Right renal pelvis (tissue), 4 donors: ENCODE measurements at places on chromosomes 16 and 17.

DNA sequence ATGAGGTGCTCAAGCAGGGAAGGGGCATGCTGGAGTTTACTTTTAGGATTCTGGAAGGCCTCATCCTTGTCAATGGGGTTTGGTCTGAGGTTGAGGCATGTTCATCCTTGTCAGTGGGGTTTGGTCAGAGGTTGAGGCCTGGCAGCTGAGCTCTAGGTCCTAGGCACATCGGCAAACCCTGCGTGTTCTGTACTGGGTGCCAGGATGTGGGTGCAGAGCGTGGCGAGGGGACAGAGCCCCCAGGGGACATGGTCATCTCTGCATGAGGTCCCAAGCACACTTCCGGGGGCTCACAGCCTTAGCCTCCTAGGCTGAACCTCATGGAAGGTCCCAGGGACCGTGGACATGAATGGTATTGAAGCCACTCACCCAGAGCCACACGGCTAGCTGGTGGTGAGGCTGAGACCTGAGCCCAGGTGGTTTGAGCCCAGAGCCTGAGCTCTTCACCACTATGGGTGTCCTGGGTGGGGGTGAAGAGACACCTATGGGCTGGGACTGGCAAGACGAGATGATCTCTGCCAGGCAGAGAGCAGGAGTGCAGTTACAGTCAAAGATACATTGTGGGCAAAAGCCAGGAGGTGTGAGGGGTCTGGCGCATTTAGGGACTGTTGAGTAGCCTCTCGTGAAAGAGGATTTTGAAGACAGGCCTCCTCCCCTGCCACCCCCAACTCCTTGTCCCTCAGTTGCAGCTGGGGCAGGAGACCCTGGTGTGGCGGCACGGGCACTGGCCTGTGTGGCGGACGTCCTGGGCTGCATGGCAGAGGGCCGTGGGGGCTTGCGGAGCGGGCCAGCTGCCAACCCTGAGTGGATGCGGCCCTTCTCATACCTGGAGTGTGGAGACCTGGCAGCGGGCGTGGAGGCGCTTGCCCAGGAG is 19.3 kb downstream of the FCSK start:
- no peak for DNase-seq

GRCh38 chr16:82432261-82432660 is 194.5 kb upstream of the CDH13 start:
- no peak for DNase-seq

GRCh38 chr16:69084289-69084688 is 21.2 kb upstream of the HAS3 start:
- DNase-seq = no peak

DNA sequence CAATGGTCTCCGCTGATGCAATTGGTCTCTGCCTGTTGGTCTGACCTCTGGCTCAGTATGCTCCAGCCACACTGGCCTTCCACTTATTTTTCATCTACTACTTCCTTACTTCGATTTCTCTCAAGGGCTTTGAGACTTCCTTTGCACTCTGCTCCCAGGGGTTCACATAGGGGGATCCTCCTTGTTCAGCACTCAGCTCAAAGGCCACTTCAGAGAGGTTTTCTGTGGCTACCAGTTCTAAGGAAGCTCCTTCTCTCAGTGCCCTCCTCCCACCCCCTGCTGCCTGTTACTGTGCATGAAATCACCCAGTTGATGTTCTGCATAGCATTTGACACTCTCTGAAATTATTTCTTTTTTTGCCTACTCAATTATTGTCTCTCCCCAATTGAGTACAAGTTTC is 476.4 kb downstream of the HS3ST3B1 start:
- DNase-seq = no peak

DNA sequence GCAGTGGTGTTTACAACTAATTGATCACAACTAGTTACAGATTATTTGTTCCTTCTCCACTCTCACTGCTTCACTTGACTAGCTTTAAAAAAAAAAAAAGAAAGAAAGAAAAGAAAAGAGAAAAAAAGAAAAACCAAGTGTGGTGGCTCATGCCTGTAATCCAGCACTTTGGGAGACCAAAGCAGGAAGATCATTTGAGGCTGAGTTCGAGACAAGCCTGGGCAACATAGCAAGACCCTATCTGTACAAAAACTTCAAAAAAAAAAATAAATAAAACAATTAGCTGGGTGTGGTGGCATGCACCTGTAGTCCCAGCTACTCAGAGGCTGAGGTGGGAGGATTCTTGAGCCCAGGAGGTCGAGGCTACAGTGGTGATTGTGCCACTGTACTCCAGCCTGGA is 4.2 kb downstream of the SNTB2 start:
- no peak for DNase-seq
